ENCODE measurements at places on chromosomes 5 and 9.
A peak's percentile ranks its signal among the peaks of the same experiment; 100 is the strongest.

DNA sequence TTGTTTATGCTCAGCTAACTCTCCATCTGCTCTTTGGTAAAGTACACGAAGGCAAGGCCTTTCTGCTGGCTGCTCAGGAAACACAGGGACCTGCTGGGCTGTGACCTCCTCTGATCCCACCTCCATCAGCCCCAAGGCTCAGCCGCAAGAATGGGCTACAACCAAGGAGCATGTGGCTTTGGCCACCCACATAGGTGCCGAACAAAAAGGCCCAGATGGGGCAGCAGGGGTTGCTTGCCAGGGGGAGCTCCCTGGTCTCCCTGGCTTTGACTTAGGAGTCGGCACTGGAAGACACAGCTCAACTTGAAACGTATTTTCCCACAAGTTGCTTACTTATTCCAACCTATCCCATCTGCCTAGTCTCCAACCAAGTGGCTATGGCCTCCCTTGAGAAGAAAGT, 461.1 kb downstream of the ICE1 start:
- no peak for DNase-seq

DNA sequence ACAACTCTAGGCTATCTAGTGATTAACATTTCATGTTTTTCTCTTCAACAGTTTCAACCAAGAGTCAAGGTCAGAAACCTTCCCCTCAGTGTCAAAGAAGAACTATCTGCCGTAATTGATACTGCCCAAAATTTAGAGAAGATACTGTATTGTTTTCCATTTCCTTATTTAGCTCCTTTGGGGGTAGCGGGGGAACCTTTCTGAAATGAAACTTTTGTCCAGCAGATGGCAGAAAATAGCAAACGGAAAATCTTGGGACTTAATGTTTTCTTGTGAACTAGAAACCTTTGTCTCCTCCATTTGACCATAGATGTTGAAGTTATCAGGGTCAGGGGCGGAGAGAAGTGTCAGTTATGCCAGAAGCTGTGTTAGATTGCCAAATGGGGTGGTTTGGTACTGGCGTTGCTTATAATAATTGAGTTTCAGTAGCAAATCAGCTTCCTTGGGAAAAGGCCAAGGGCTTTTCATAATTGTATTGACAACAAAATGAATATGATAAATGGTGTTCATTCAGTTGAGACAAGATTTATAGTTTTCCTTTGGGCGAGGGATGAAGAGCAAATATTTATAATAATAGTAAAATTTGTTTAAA, 101.7 kb upstream of the TLX3 start:
- no peak for DNase-seq

DNA sequence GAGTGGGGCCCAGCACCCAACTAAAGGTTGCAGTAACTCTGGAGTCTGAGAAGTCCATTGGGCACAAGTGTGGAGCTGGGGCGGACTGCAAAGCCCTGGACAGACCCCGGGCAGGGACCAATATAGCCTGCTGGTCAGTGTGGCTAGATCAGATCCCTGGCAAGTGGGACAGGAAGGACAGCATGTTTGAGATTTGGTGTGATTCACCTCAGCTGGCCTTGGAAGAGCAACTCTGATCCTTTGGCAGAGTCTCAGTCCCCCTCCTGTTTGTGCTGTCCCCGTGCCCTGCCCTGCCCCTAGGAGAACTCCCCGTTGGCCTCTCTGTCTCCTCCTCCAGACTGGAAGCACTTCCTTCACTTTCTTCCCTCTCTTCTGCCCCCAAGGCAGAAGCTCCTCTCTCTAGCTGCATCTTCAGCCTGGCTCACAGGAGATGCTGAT, 255.3 kb downstream of the FSTL4 start:
- DNase-seq: no peak

DNA sequence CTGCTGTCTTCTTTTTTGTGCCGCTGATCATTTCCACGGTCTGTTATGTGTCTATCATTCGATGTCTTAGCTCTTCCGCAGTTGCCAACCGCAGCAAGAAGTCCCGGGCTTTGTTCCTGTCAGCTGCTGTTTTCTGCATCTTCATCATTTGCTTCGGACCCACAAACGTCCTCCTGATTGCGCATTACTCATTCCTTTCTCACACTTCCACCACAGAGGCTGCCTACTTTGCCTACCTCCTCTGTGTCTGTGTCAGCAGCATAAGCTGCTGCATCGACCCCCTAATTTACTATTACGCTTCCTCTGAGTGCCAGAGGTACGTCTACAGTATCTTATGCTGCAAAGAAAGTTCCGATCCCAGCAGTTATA, 17.1 kb downstream of the F2R start:
- peak; percentile 24 for DNase-seq

DNA sequence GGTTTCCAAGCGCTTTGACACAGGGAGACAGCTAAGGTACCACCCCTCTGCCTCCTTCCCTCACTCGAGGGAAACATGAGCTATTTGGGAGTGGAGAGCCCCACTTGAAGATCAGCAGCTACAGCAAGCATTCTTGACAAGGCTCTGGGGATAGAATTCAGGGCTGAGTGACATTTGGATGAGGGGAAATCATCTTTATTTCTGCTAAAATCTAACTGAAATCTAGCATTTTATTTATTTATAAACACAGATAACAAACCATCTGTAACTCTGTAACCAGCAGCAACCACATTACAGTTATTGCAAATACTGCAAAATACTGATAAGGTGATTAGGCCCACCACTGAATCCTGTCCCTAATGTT, 22.4 kb downstream of the RNF130 start:
- no peak for DNase-seq

- peak; percentile 35 for DNase-seq
Measured at GRCh38 chr5:112863549-112863948, 2.5 kb downstream of the SRP19 start.

DNA sequence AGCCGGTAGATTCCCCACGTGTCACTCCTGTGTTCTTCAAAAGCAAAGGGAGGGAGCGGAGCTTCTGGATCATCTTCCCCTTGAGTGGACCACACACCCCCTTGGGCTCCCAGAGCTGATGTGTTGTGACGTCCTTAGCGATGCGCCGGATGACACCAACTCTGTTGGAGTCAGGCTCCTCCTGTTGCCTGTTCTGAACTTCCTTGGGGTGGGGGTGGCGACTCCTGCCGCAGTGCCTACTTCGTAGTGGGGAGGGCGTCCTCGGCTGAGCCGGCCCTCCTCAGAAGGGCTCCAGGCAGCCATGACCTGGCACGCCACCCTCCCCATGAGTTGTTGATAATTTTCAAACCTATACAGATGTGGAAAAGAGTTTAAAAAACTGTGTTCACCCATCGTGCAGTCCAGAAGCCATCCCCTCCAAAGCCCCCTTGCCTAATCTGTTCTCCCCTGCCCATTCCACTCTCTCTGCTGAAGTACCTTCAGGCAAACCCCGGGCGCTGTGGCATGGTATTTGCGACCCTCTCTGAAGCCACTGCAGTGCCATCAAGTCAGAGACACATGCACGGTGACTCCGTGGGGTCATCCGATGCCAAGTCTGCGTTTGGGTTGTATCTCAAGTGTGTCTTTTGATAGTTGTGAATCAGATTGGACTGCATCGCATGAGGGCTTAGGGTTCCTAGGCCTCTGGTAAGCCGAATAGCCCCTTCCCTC, 16.7 kb downstream of the EXOC3 start:
- peak; percentile 52 for DNase-seq

GRCh38 chr9:37421914-37422288, 595 bp upstream of the GRHPR start:
- DNase-seq: no peak

DNA sequence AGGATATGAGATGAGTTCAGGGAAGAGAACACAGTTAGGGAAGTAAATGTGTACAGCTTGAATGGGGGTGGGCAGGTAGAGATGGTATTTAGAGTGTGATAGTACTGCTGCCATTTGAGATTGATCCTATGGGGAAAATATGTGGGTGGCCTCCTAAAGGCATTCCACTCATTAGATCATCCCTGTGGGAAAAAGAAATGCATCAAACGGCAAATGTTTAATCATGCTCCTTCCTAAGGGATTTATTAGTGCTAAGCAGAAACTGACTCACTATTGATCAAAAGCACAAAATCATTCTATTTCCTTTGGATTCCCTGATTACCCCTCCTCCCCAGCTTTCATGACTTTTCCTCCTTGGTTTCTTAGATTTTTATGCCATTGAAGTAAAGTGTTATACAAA, 36.4 kb upstream of the SMC5 start:
- DNase-seq: no peak

- DNase-seq: no peak
Measured at GRCh38 chr5:105462377-105462776, 1899.8 kb upstream of the NUDT12 start.

DNA sequence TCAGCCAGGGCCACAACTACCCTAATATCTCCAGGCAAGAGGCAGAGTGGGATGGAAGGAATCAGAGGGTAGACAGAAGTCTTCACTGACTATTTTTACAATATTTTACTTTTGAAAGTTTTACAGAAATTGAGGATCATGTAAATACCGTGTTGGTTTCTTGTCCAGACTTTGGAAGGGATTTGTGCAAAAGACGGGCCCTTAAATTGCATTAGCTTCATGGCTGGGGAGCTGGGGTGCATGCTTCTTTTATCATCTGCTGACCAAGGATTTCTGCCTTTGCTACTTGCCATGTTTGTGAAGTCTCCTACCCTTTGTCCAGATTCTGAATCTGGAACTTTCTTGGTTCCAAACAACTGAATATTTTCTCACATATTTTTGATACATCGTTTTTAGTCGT, 107.7 kb upstream of the GRIN3A start:
- DNase-seq: no peak

DNA sequence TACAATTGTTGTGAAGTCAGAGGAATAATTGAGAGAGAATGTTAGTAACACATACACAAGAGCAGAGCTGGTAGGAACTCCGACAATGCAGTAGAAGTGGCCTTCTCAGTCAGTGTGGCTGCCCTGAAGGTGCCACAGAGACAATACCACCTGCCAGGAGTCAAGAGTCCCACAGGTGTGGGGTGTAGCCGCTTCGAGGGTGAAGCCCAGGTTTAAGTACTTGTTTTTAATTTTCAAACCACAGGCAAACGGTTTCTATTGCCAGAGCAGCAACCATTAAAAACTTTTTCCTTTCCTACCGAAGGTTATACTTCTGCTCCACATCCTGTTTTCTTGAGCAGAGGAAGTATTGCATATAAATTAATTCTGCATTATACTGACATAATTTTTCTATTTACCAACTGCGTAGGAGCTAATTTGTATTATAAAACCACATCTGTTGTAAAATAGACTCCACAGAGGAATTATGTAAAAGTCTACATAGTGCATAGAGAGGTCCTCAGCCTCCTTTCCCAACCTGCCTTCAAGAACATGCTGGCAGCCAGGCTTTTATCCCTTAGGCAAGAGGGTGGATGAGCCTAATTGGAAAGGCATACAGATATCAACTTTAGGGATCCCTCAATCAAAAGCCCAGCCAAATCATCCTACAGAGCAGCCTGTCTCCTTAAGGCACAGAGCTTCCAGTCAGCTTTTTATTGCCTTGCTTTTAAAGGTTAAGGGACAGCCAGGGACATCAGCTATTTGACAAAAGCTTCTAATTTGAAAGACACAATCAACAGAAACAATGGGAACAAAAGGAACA, 12.9 kb upstream of the ACTBL2 start:
- peak; percentile 62 for DNase-seq

GRCh38 chr9:129467004-129467588, 153.8 kb downstream of the C9orf50 start:
- no peak for DNase-seq

DNA sequence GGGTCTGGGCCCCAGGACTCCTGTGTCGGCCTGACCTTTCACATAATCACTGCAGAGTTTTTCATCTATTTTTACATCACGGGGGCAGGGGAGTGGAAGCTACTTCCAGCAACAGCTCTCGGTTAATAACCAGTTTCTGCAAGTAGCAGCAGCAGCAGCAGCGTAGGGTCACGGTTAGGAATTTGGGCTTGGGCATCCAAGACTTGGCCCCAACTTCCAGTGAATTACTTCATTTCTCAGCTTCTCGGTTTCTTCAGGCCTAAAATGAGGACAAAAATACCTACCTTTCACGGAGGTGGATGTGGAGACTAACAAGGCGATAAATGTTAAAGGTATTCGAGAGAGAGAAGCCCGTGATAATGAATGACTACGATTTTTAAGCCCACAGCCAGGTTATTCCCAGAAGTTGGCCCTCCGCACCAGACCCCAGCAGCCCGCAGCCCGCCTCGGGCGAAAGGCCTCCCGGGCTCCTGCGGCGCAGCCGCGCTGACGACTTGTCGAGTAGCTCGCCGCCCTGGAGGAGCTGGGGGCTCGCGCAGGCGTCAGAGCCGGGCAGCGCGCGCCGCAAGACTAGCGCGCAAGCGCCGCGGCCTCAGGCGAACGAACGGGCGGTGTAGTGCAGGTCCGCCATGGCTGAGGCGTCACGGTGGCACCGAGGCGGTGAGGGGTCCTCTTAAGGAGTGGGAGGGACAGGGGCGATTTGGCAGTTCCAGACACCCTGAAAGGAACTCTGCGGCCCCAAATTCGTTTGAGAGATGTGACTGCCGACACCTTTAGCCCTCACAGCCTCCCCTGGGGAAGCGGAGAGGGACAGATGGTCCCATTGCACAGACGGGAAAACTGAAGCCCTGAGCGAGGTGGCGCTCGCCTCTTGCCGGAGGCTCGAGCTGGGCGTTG, at the start of gene PKD2L2:
Gene PKD2L2, plus strand, starts transcription at position 595 of the 897 bp plus-strand sequence. Its CDS starts 35 bp downstream, at position 630.
- DNase-seq: peak; percentile 96

DNA sequence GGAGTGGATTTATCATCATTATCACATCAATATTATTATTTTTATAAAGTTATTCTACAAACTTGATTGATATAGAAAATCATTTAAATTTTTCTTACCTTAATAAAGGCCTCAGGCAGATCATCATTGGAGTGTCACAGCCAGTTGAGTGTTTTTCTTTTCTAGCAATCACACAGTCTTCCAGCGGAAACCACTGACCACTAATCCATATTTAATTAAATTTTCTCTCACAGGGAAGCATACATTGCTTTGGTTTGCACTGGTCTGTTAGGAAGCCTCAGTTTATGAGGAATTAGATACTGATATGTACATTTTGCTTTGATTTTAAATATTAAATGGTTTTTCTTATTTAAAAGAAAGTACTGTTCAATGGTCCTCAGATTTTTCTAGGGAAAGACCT, 6.7 kb downstream of the SPZ1 start:
- DNase-seq: no peak

DNA sequence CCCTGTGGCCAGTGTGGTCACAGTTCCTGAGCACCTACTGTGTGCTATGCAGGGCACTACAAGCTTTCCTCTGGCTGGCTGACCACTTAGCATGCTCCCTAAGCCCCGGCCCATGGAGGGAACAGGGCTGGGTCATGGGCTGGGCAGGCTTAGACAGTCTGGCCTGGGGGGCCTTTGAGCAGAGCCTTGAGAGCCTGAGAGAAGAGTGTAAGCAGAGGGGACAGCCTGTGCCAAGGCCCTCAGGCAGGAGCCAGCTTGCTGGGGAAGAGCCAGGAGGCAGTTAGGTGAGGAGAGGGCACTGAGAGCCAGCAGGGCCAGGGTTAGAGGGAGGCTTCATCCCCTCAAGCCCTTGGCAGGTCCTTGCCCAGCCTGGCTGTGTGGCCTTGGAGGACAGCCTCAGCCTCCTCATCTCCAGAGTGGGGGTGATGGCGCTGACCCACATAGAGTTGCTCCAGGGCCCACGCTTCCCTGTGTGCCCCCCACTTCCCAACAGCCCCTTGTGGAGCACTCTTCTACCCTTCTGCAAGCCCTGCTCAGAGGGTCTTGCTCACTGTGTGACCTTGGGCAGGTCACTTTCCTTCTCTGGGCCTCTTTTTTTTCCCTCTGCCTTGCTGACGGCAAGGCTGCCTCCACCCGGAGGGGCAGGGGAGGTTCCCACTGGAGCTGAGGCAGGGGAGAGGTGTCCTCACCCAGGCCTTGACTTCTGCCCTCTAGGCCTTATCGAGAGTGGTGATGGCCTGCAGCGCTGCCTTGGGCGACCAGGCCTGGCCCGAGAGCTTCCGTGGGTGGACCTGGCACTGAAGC, 107.1 kb downstream of the PHF2 start:
- DNase-seq: no peak

- no peak for DNase-seq
Measured at GRCh38 chr9:72996684-72997314, 43.9 kb upstream of the ALDH1A1 start.

- no peak for DNase-seq
Measured at GRCh38 chr9:2824564-2824963, 19.3 kb downstream of the PUM3 start.

All from upper lobe of left lung (tissue), 6 donors.